Upper lobe of right lung (tissue), 1 donor: ENCODE measurements at places on chromosomes 2 and 18.
A peak's percentile ranks its signal among the peaks of the same experiment; 100 is the strongest.

GRCh38 chr2:148789059-148789458 is 86.0 kb upstream of the KIF5C start:
- DNase-seq, result no peak

DNA sequence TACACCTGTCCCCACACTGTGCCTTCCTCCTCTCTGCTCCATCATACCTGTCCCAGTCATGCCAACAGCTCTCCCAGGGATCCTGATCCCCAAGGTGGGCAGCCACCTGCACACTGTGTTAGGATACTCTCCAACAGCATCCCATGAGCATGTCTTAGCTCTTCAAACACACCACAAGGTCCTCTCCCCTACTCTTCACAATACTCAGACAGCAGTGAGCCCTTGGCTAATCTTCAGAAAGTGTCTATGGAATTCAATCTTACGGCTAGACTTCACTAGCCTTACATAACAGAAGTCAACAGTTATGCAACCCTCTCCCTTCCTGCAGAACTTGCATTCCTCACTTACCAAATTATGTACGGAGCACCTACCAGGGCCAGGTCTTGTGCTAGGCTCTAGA is 79.9 kb downstream of the MYO5B start:
- DNase-seq, result no peak

- no peak for DNase-seq
These were observed 45.2 kb downstream of the DYNAP start for GRCh38 chr18:54636217-54636616.

- DNase-seq, result no peak
These were observed 14.1 kb downstream of the MERTK start for GRCh38 chr2:111912547-111912946.

- no peak for DNase-seq
These were observed 398.9 kb downstream of the RND3 start for GRCh38 chr2:150088538-150088937.

DNA sequence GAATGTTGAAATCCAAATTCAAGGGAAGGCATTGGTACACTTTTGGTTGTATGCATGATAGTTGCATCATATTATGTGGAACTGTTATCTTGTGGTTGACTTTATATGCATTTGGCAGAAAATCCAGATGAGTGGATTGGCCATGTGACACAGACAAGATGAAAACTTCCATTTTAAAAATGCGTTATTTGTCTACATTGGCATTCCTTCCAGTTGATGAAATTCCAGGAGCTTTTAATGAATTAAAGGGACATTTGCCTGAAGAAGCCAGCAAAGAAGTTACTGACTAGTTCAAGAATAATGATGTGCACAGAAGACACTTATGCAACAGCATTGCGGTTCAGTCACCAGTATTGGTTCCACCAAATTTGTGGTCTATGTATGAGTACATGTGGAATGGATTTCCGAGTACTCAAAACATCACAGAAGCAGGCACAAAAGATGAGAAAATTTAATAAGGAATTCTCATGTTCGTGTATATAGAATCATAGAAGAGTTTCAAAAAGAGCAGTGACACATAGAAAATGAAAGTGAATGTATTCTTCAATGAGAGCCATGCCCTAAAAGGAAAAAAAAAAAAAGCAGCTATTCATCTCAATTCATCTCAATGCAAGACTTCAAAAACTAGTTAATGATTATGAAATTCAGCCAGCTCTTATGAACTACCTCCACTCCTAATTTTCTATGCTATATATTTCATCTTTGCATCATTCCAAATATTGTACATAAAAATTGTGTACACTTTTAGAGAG is 232.1 kb downstream of the RBM43 start:
- DNase-seq, result no peak

GRCh38 chr2:173957517-173957916 is 7.7 kb downstream of the SP3 start:
- no peak for DNase-seq

GRCh38 chr2:239131521-239131920 is 269.3 kb downstream of the HDAC4 start:
- no peak for DNase-seq

DNA sequence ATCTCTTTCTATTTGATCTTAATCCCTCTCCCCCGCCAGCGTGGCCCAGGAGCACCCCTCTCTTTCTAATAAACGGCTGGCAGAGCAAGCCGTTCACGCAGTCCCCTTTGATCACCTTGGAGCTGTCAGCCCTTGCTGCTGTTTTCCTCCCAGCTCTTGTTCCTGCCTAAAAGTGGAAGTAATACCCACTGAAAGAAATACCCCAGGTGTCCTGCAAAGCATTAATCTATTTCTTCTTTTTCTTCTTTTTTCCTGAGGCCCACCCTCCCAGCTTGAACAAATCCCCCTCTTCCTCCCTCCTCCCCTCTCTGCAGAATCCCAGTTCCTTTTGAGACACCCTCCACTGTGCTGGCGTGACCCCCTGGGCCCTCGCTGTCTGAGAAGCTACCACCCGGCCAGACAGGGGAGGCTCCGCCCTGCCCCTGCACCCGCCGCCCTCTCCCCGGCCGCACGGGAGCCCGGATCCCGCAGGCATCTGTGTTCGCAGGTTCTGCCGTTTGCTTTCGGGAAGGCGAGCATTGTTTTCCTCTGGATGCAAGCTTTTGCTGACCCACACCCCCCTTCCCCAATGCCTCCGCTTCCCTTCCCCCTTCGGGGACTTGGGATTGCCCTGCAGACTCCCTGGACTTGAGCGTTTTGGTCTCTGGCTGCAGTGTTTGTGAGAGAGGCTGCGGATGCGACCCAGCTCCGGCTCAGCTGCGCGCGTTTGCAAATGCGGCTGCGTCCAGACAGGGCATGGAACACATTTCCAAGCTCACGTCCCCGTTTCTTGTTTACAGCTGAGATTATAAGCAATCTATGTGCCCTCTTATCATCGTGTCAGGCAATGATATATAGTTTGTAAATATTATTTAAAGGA is 631.5 kb downstream of the NYAP2 start:
- peak; percentile 76 for DNase-seq

GRCh38 chr2:204353823-204354222 is 191.5 kb upstream of the PARD3B start:
- no peak for DNase-seq

DNA sequence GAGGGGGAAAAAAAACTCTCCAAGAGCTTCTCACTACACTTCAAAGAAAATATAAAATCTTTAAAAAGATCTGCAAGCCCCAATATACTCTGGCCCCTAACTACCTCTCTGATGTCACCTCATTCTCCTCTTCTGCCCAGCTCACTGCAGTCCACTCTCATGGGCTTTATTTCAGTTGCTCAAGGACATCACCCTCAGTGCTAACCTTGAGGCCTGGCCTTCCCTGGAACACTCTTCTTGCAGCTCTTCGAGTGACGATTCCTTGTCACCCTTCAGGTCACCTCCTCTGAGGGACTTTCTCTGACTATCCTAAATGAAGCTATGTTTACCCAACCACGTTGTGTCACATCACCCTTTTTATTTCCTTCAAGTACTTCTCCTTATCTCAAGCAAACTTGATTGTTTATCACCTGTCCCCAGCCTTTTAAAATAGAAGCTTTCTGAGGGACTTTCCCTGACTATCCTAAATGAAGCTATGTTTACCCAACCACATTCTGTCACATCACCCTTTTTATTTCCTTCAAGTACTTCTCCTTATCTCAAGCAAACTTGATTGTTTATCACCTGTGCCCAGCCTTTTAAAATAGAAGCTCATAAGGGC is 10.4 kb downstream of the RTTN start:
- DNase-seq, result no peak

GRCh38 chr18:34493099-34493544 is 217.0 kb upstream of the DTNA start:
- DNase-seq, result peak; percentile 84

DNA sequence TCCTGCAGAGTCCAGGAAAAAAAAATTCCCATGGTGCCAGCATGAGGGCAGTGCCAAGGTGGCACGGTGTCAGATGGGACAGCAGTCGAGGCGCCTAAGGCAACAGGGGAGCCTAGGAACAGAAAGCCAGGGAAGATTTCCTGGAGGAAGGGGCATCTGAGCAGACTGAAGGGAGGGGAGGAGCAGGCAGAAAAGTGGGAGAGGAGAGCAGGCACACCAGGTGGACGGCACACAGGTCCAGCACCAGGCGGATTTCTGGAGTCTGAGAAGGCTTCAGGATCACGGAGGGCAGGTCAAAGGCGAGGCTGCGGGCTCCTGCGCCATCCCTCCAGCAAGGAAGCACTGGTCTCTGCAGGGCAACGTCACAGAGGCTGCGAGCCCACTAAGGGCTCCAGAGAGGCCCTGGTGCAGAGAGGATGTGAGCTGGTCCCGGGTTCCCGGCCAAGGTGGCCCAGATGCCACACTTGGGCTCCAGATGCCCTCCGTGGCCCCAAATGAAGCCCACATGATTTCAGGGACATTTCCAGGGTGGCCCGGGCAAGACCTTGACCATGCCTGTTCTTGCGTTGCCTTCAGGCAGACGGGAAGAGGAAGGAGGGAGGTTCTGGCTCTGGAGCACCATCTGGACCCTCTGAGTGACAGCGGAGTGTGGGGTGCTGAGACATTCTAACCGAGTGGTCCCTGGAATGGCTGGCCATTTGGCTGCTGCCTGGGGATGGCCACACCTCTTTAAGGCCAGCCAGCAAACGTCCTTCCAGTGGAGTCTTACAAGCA is 4.1 kb downstream of the HS6ST1 start:
- DNase-seq, result no peak

DNA sequence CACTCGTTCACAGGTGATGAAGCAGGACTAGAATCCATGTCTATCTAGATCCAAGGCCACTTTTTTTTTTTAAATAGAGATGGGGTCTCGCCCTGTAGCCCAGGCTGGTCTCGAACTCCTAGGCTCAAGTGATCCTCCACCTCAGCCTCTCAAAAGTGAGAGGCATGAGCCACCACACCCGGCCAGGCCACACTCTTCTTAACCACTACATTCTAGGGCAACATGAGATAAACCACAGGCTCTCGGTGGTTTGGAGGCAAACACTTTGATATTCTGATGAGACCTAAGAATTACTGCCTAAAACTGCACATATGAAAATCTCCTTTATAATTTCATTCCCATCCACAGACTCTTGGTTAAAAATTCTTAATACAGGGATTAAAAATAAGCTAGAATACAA is 51.8 kb downstream of the USP34 start:
- DNase-seq, result no peak

GRCh38 chr2:128626760-128627511 is 308.3 kb upstream of the HS6ST1 start:
- peak; percentile 60 for DNase-seq

GRCh38 chr2:157559061-157559460 is 69.6 kb downstream of the ACVR1C start:
- DNase-seq, result no peak

DNA sequence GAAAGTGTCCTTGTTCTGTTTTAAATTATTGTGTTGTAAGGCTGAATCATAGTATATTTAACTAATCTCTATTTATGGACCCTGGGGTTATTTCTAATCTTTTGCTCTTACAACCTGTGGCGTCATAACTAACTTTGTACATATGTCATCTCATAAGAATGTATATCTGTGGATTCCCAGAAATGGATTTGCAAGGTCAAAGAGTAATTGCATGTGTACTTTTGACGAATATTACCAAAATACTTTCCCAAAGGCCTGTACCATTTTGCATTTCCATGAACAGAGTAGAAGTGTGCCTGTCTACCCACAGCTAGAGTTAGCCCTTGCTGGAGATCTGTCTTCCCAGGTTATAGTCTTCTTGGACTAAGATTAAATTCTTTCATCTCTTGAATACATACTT is 42.8 kb downstream of the SEMA4F start:
- no peak for DNase-seq

GRCh38 chr2:230795856-230796255 is 68.9 kb upstream of the ITM2C start:
- no peak for DNase-seq

- peak; percentile 59 for DNase-seq
These were observed 3.6 kb downstream of the GPC1 start for GRCh38 chr2:240438810-240439697.

DNA sequence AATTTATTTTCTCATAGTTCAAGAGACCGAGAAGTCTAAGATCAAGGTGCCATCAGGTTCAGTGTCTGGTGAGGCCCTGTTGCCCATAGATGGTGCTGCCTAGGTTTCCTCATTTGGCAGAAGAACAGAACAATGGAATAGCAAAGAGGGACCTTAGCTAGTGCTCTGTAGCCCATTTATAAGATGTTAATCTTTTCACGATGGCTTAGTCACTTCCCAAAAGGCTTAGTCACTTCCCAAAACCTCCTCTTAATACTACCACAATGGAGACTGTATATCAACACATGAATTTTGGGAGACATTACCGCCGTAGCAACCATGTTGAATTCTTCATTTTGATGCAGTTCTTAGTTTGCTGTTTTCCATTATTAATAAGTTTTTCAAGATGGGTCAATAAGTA is 246.3 kb upstream of the NRP2 start:
- no peak for DNase-seq

DNA sequence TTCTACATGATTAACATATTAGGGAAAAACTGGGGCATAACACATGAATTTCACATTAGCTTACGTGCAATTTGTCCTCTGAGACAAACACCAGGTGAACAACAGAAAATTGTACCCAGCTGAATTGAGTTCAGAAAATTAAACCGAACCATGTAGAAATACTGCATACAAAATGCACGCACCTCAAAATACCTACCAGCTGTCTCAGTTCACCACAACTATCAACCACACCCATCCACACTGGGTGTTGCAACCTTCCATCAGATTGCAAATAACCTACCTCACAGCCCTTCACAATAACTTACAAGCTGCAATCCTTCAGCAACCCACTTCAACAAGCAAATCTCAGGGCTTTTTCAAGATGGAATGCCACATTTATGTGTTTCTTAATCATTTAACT is 55.9 kb downstream of the UNC50 start:
- no peak for DNase-seq

- no peak for DNase-seq
These were observed 301.9 kb downstream of the ZNF407 start for GRCh38 chr18:74899554-74899953.

- peak; percentile 52 for DNase-seq
These were observed 10.7 kb downstream of the KCNF1 start for GRCh38 chr2:10922307-10923007.

DNA sequence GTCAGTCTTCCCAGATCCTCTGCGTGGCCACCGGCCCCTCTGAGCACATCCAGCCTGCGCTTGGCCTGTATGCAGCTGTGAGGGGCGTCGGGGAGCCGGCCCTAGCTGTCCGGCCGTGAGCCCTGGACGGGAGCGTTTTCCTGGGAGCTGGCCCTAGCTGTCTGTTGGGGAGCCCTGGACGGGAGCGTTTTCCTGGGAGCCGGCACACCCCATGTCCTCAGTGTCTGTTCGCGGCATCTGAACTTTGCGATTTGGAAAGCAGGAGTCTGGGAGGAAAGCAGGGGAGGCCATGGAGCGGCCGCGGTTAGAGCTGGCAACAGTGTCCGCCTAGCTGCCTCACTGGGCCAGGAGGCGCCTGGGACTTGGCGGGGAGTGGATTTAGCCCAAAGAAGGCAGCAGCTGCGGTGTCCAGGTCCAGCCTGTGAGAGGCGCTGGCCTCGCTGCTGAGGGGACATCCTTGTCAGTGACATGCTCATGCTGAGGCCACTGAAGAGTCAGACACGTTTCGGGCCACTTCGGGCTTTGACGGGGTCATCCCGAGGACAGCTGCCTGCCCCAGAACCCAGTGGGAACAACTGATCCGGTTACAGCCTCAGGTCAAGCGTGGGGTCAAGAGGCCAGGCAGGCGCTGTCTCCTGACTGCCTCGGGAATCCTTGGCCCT is 75.8 kb downstream of the KCNG2 start:
- DNase-seq, result no peak

- DNase-seq, result no peak
These were observed 151.2 kb upstream of the NRP2 start for GRCh38 chr2:205531072-205531471.
